Endothelial cell of umbilical vein (primary cell): ENCODE measurements at places on chromosomes 1 and 21. TPM values are rescaled to one million over a fixed set of nuclear protein-coding genes. Genes with fewer than 3 reads are reported as not detected.

GRCh38 chr1:170415710-170416372 is 116.1 kb upstream of the GORAB start:
- DNase-seq: no peak

DNA sequence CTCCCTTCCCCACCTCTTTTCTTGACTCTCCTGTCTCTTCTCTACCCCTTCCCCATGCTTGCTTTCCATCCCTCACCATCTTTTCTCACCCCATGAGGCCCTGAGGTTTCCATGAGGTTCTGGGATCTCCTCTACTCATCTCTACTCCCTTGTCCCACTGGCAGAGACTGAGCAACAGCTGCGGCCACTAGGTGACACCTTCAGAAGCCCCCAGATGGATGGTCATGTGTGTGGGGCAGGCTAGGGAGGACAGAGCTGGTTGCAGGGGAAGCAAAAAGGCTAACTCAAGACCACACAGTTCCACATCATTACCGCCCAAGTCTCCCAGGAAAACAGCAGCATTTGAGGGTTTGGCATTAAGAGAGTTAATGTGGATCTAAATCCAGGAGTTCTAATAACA is 45.0 kb downstream of the LRRN2 start:
- DNase-seq: no peak

GRCh38 chr1:65458730-65459396 is 38.4 kb downstream of the LEPR start:
- DNase-seq: peak; percentile 14

DNA sequence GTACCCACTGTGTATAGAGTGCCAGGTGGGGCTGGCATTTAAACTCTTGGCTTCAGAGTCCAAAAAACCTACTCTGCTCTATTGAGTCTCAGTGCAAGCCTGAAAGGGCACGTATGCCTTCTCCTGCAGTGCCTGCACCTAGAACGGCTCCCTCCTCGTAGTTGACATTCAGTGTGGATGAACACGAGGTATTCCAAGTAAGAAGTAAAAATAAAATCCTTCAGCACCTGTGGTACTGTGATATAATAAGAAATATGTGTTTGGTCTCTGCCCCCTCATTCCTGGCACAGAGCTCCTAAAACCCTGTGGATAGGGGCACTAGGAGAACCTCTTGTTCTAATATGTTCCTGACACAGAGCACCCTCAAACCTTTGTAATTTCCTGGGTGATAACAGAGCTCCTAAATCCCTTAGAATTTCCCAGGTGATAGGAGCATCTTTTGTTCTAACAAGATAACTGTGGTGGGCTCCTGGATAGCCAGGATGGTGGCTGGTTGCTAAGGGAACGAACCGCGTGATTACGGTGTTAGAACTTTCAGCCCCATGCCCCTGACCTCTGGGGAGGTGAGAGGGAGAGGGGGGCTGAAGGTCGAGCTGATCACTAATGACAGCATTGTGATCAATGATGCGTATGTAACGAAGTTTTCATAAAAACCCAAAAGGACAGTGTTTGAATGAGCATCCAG is 16.8 kb downstream of the UCK2 start:
- DNase-seq: no peak

DNA sequence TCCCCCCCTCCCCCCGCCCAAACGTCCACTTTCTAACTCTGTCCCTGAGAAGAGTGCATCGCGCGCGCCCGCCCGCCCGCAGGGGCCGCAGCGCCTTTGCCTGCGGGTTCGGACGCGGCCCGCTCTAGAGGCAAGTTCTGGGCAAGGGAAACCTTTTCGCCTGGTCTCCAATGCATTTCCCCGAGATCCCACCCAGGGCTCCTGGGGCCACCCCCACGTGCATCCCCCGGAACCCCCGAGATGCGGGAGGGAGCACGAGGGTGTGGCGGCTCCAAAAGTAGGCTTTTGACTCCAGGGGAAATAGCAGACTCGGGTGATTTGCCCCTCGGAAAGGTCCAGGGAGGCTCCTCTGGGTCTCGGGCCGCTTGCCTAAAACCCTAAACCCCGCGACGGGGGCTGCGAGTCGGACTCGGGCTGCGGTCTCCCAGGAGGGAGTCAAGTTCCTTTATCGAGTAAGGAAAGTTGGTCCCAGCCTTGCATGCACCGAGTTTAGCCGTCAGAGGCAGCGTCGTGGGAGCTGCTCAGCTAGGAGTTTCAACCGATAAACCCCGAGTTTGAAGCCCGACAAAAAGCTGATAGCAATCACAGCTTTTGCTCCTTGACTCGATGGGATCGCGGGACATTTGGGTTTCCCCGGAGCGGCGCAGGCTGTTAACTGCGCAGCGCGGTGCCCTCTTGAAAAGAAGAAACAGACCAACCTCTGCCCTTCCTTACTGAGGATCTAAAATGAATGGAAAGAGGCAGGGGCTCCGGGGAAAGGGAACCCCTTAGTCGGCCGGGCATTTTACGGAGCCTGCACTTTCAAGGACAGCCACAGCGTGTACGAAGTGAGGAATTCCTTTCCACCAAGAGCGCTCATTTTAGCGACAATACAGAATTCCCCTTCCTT is 158.1 kb downstream of the RUNX1 start:
- peak; percentile 46 for DNase-seq

GRCh38 chr21:45336870-45337269 is 49.2 kb upstream of the POFUT2 start:
- no peak for DNase-seq

- no peak for DNase-seq
Observed at GRCh38 chr1:163674236-163674635, 352.5 kb downstream of the NUF2 start.

LCE3D gene
- not detected in 2 replicates for total RNA-seq

VASH2 gene
- 1.4 and 2.9 TPM in 2 replicates for total RNA-seq

NCF2 gene
- total RNA-seq: not detected in 2 replicates
